ENCODE measurements at places on chromosomes 1 and 21. TPM values are rescaled to one million over a fixed set of nuclear protein-coding genes. Genes with fewer than 3 reads are reported as not detected.

DNA sequence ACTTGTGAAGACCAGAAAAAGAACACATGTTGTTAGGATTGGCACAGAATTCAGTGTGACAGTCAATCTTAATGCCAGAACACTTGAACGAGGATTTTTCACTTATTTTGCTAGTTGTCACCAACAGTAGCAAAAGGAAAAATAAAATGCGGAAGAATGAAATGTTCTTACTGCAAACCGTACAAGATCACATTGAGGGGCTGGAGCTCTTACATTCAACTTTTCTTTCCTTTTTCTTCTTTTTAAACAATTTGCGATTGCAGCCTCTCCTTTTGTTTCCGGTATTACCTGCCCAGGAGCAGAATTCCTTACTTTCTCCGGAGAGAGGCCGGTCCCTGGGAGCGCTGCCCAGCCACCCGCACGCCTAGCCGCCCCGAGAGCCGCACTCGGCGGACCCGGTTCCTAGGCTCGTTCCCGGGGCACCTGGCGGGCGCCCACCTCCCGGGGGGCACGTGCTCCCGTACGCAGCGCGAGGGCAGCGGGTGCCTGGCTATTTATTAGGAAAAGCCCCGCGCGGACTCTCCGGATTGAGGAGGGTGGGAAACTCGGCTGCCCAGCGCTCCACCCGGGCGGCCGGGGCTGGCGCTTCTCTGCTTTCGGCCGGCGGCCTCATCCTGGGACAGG is 1.2 kb upstream of the CAMTA1 start:
- H3K36me3 ChIP-seq: peaks cover 7% of the 10 kb centered on the region
- no peak for DNase-seq
- H3K4me1 ChIP-seq: peaks cover 22% of the 10 kb centered on the region

- peaks cover 12% of the 10 kb centered on the region for H3K27me3 ChIP-seq
- H3K36me3 ChIP-seq: no peaks in the 10 kb centered on the region
- H3K4me3 ChIP-seq: no peak overlapping the region
- H3K27ac ChIP-seq: no peak overlapping the region
Observed at GRCh38 chr1:14844356-14844755, 245.9 kb downstream of the KAZN start.

GRCh38 chr1:46413596-46413985 is 19.5 kb downstream of the FAAH start:
- no peak overlapping the region for H3K4me3 ChIP-seq
- no peak for DNase-seq
- no peak overlapping the region for H3K27ac ChIP-seq
- H3K27me3 ChIP-seq: no peaks in the 10 kb centered on the region
- H3K36me3 ChIP-seq: peaks cover 19% of the 10 kb centered on the region

- H3K27ac ChIP-seq: no peak overlapping the region
- no peaks in the 10 kb centered on the region for H3K36me3 ChIP-seq
- peak; percentile 4 for DNase-seq
- no peak overlapping the region for H3K4me3 ChIP-seq
Observed at GRCh38 chr1:112026016-112026415, 36.5 kb upstream of the KCND3 start.

DNA sequence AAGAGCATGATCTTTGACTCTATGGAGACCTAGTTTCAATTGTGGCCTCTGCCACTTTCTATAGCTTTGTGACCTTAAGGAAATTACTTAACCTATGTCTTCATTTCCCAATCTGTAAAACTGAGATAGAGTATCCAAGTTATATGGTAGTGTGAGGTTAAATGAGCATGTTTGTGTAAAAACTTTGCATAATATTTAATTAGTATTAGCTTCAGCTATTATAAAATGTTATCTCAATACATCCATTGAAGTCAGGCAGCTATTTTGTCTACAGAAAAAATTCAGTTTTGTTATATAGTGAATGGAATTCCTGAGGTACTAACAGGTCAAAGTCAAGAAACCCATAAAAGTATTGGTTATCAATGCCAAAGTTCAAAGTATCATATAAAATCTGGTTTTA is 53.6 kb downstream of the GPATCH2 start:
- no peaks in the 10 kb centered on the region for H3K4me1 ChIP-seq
- H3K36me3 ChIP-seq: peaks cover 7% of the 10 kb centered on the region
- no peak overlapping the region for H3K27ac ChIP-seq
- H3K27me3 ChIP-seq: no peaks in the 10 kb centered on the region

DNA sequence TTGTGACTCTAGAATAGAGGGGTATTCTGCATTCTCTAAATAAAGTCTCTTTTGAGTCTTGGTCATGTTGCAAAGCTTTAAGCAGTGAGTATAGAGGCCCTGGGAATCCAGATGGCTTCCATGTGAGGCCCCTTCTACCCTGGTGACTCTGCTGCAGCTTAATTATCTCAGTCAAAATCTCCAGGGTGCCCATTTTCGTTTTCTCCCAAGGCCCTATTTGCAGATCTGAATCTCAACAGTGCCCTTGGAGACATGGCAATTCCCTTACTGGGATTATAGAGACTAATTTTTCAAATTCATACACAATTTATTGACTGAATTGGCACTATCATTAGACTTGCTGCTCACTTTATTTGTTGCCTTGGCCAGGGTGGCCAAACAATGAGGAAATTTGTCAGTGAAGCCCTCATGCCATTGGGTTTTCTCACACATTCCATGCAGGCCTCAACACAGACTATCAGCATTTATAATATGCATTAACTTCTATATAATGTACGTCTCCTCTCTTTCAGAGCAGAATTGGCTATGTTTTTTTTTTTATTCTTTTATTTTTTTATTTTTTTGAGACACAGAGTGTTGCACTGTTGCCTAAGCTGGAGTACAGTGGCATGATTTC is 35.1 kb downstream of the PROX1 start:
- H3K4me1 ChIP-seq: no peaks in the 10 kb centered on the region
- no peaks in the 10 kb centered on the region for H3K36me3 ChIP-seq
- no peak for DNase-seq
- no peak overlapping the region for H3K27ac ChIP-seq

DNA sequence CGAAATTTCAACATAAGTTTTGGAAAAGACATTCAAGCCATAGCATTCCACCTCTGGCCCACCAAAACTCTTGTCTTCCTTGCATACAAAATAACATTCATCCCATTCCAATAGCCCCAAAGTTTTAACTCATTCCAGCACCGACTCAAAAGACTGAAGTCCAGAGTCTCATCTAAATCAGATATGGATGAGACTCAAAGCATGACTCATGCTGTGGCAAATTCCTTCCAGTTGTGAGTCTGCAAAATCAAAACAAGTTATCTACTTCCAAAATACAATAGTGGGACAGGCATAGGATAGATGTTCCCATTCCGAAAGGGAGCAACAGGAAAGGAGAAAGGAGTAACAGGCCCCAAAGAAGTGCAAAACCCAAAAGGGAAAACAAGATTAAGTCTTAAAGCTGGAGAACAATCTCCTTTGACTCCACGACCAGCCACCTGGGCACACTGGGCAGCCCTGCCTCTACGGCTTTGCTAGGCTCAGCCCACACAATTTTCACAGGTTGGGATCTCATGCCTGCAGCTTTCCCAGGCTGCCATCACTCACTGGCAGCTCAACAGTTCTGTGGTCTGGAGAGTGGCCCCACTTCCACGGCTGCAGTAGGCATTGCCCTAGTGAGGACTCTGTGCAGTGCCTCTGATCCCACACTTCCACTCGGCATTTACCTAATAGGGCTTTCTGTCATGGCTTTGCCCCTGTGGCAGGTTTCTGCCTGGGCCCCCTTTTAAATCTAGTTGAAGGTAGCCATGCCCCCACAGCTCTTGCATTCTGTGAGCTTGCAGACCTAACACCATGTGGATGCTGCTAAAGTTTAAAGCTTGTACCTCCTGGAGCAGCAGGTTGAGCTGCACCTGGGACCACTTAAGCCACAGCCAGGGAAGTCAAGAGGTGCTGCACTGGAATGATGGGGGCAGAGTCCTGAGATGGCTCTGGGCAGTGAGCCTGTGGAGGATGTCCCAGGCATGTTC is 51.0 kb downstream of the RUNX3 start:
- no peak overlapping the region for H3K4me3 ChIP-seq
- H3K27ac ChIP-seq: no peak overlapping the region
- no peaks in the 10 kb centered on the region for H3K36me3 ChIP-seq
- H3K27me3 ChIP-seq: peaks cover 51% of the 10 kb centered on the region

Gene CFHR3
- not detected for total RNA-seq

Gene ARTN
- 1.9 TPM for total RNA-seq

Gene ADARB1
- 18.1 TPM for total RNA-seq

Gene DCDC2B
- total RNA-seq: not detected

Gene OR13G1
- total RNA-seq: not detected

Gene FALEC
- not detected for total RNA-seq

Gene MRPS6
- total RNA-seq: 90.7 TPM

Gene FAM167B
- not detected for total RNA-seq

Gene RGS18
- not detected for total RNA-seq

Gene EDN2
- 0.66 TPM for total RNA-seq
